ENCODE measurements at places on chromosomes 7 and 10. TPM values are rescaled to one million over a fixed set of nuclear protein-coding genes. Genes with fewer than 3 reads are reported as not detected.

The COL13A1 gene
- total RNA-seq, result 9.2 TPM

DNA sequence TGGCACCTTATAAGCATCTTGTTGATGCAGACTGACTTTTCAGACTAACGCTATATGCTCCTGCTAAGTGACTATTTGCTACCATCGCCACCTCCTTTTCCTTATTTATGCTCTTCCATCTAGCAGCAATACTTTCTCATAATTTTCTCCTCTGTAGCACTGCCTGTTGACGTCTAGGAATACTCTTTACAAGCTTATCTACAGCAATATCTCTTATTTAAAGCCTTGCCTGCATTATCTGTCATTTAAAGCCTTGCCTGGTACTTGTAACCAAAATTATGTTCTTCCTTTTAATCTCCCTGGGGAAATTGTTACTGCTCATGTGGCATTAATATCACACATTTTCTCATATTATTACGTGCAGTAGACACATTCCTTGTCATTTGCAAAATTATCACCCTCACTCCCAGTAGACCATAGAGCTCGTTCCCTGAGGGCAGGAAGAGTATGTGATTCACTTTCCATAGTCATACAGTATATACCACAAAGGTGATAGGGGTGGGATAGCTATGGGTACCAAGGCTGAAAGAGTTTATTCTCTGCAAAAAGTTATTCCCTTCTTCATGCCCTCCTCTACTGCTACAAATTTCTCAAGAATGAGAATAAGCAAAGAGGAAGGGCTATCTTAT is 359.7 kb upstream of the PCDH15 start:
- no peaks in the 10 kb centered on the region for H3K27me3 ChIP-seq
- DNase-seq, result no peak
- H3K4me3 ChIP-seq, result no peak overlapping the region
- H3K36me3 ChIP-seq, result no peaks in the 10 kb centered on the region

DNA sequence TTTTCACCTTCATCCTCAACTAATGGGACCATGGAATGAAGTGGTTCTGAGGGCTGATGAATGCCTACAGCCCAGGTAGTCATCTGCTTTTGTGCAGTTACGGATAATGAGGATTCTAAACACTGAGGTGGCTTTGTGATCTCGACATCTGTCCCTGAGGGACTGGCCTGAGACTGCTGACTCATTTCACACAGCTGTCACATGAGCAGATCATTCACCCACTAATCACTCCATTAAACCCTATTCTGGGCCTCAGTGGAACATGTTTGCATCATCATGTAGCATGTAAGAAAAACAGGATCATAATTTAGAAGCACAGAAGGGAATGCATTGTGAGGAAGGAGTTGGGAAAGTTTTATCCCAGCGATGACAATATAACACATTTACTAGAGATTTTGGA is 79.4 kb upstream of the FEZF1 start:
- H3K27me3 ChIP-seq, result no peaks in the 10 kb centered on the region
- H3K4me1 ChIP-seq, result no peaks in the 10 kb centered on the region
- H3K4me3 ChIP-seq, result no peak overlapping the region

DNA sequence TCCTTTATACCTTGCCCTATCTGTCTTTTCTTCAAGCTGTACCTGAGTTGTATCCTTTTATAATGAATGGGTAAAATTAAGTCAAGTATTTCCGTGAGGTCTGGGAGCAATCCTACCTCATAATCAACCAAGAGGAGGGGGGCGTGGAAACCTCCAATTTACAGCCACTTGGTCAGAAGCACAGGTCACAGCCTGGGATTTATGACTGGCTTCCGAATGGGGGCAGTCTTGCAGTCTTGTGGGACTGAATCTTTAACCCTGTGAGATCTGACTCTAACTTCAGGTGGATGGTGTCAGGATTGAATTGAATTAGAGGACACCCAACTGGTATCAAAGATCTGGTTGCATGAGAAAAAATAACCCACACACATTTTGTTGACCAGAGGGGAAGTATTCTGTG is 23.5 kb upstream of the KCNMA1 start:
- no peaks in the 10 kb centered on the region for H3K4me1 ChIP-seq
- H3K27me3 ChIP-seq, result peaks cover 5% of the 10 kb centered on the region
- H3K4me3 ChIP-seq, result no peak overlapping the region
- no peaks in the 10 kb centered on the region for H3K36me3 ChIP-seq
- H3K27ac ChIP-seq, result no peak overlapping the region

The MKX gene
- total RNA-seq, result 1.6 TPM

The FAM13C gene
- total RNA-seq, result 13.9 TPM

The NCF1 gene
- total RNA-seq, result 50.8 TPM

Measured in lower lobe of right lung (tissue), 2 donors.